ENCODE measurements at places on chromosomes 11 and 22.

GRCh38 chr22:25192406-25192805 lies 7.3 kb upstream of the CRYBB3 start:
- DNase-seq: no peak

DNA sequence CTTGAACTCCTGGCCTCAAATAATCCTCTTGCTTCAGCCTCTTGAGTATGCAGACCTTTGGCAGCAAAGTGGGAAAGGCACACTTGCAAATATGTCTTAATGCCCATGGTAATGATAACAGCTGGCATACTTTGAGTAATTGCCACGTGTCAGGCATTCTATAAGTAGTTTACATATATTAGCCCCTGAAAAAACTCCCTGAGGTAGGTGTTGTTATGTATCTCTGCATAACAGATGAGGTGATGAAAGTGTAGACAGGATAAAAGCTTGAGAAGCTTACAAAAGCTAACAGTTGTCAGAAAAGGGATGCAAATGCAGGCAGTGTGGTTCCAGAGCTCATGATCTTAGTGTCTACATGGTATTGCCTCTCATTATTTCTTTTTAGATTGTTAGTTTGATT lies 291.1 kb upstream of the C11orf87 start:
- DNase-seq: no peak

- no peak for DNase-seq
Observed at GRCh38 chr22:44261164-44261860, 51.4 kb downstream of the SHISAL1 start.

DNA sequence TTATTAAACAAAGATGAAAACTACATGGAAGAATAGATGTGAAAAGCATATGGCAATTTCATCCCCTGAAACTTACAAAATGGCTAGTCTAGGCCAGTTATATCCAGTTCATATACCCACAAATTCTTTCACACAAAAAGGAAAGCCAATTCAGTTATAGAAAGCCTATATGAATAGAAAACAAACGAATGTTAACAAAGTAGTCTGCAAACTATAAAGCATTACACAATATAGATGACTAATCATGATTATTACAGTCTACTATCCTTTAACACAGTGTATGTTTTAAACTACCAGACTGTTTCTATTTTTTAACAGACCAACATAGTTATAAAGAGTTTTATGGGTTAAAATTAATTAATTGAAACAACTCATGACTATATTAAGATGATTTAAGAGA lies 12.1 kb downstream of the DCUN1D5 start:
- no peak for DNase-seq

GRCh38 chr11:43868852-43869567 lies 11.6 kb upstream of the ALKBH3 start:
- no peak for DNase-seq

DNA sequence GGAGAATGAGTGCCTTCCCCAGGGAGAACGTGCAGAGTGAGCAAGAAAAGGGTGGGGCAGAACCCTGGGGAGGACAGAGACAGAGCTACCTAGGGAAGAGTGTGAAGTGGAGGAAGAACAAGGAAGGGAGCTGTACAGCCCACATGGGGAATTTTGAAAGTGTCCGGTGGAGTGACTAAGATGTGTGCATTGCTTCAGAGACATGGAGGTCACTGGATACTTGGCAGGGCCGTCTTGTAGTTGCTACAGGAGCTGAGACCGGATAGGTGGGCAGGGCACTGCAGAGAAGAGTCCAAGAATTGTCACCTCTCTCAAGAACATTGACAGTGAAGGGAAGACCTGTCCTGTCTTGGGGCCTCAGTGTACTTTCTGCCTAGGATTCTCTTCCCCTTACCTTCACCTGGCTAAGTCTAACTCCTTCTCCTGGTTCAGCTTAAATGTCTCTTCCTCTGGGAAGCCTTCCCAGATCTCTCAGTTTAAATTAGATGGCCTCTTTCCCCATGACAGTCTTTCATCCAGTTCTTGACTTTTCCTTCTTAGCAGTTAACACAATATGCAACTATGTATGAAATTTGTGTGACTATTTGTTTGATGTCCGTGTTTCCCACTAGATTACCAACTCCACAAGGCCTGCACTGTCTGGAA lies 9.2 kb upstream of the P2RY6 start:
- no peak for DNase-seq

DNA sequence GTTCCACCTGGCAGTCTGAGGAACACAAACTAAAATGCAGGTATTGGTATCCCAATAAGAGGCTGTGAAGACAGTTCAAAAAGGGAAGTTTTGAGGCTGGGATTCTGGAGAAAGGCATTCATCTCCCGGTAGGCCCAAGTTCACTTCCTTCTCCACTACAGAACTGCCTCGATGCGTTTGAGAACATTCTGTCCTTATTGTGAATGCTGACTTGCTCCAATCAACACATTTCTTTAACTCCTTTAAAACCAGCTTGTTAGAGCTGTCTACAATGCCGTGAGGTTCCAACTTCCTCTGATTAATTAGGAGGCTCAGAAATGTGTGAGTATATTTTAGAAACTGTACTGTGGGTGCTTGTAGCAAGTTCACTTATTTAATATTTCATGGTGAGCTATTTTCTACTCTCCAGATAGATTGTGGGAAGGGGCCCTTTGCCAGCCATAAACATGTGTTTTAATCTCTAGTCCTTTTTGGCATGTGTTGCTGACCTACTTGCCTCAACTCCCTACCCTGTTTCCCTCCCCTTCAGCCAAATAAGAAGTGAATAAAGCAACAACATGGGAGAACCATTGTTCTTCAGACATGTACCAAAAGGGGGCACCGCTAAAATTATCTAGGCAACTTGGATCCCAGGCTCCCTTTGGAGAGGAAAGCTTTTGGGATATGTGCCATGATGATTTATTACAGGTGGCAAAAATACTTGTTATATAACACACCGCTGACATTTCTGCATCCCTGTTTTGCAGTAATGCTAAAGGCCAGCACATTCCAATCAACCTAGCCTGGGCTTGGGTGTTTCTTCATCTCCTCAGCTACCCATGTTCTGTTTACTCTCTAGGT lies 245.6 kb downstream of the BLID start:
- no peak for DNase-seq

DNA sequence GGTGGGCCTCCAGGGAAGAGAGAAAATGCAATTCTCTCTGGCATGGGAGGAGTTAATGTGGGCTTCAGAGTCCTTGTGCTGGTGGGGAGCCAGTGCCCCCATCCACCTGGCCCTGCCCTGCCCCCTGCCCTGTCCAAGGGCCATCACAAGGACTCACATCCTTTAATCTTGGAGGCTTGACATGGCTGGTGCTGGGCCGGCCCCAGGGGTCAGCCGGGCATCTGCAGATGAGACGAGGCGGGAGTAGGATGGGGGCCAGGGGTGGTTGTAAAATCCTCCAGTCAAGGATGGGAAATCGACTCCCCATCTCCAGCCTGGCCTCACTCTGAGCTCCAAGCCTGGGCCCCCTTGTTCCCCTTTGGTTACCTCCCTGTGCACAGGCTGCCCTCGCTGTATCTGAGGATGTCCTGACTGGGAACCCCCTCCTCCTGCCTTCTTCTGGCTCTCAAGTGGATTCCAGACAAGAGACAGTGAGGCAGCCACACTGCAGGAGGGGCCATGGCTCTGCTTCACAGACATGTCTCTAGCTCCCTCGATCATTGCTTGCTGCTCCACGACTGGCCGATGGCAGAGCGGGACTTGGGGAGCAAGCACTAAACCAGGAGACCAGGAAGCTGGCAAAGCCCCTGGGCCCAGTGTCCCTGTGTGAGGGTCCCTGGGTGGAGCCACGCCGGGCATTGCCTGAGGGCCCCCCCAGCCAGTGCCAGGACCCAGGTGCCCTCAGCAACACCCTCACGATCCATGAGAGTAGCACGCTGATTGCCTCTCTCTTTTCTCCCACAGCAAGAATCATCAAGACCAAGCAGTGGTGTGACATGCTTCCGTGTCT lies 1120.5 kb downstream of the BRD1 start:
- no peak for DNase-seq

DNA sequence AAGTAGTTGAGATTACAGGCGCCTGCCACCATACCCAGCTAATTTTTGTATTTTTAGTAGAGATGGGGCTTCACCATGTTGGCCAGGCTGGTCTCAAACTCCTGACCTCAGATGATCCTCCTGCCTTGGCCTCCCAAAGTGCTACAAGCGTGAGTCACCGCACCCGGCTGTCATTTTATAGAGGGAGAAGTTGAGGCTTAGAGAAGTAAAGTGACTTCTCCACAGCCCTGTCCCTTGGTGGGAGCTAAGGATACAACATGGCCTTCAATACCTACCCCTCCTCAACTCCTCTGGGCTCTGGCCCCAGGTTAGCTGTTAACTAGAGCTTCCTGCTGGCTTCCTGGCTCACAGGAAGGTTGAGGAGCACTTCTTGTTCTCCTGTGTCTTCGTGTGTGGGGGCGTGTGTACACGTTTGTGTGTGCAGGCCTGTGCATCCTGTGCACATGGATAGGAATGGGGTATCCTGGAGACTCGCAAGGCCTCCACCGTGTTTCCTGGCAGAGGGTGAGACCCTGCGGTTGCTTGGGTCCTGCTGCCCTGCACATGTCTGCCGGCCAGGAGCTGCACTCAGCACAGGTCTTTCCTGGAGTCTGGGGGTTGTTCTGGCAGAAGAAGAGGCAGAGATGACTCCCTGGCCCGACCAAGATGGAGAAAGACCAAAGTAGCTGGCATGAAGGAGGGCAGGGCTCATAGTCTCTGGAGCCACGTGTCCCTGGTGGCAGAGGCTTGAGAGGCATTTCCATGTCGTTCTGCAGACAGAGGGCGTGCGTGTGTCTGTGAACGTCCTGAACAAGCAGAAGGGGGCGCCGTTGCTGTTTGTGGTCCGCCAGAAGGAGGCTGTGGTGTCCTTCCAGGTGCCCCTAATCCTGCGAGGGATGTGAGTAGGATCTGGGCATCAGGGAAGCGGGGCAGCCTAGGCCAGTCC lies 2.4 kb downstream of the SIDT2 start:
- DNase-seq: no peak

DNA sequence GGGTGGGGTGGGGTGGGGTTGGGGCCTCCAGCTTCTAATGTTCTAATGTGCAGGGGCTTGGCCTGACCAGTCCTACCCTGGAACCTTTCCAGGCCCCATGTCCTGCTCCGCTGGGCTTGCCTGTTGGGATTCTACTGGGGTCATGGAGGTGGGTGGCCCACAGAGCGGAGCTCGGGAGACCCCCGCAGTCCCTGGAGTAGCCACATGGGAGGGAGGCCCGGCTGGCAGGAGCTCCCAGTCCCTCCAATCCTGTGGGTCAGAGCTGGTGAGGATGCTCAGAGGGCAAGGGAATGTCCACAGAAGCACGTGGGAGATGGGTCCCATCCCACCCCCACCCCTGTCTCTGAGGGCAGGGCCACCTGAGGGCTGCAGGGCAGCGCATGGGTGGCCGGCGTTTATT lies 2.9 kb downstream of the SEPTIN5 start:
- DNase-seq: no peak

GRCh38 chr11:82229341-82229740 lies 504.3 kb downstream of the FAM181B start:
- peak; percentile 85 for DNase-seq

DNA sequence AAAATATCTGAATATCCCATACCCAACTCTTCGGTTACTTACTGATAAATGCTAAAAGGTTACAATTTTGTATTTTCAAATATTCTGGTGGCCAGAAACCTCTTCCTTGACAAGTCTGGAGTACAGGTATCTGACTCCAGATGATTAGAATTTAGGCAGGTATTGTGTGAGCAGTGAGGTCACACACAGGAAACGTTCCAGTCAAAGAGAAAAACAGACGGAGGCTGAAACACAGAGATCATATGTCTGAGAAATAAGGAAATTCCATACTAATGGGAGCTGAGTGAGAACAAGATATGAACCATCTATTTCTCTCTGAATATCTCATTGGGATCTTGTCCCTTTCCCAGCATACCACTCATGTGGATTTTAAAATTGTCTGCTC lies 89.4 kb upstream of the IGLL5 start:
- no peak for DNase-seq

GRCh38 chr11:134513585-134514120 lies 101.6 kb upstream of the B3GAT1 start:
- no peak for DNase-seq

DNA sequence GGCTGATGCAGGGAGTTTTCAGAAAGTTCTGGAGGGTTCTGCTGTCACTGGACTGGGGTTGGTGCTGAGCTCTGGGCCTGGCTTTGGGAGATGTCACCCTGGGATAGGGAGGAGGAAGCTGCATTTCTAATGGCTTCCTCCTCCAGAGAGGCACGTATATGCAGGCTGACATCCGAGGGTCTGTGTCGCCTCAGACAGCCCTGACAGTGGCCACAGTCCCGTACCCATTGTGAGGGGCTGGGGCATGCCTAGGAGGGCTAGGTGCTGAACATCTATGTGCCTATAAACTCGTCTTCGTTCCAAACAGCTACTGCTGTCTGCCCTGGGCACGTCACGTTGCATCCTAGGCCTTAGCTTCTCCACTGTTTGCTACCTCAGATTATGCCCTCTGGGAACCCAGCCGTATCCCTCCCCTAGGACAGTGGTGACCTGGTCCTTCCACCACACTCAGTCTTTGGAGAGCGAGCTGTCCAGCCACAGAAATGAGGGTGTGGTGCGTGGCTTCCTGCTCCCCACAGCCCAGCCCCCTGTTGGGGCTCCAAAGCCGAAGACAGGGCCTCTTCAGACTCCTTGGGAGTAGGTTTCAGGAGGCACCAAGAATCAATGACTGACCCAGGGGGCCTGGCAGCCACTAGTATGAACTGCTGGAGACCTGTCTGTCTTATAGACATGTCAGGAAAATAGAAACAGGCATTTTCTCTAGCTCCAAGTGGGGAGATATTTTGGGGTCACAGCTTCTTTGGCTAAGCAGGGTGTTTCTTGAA lies 26.4 kb downstream of the ADAMTS15 start:
- no peak for DNase-seq

DNA sequence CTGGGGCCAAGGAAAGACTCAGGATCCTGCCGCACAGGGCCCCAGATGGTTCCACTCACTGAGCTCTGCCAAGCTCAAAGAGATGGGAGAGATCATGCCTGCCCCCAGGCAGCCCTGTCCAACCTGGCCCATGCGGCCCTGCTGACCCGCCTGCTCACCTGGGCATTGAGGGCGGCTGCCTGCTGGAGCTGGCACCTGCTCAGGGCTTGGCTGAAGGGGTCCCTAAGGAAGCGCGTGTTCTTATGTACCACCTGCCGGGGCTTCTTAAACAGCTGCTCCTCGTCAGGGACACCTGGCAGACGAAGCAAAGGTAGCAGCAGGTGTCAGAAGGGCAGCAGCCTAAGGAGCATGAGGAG lies 5.5 kb downstream of the ESS2 start:
- no peak for DNase-seq

DNA sequence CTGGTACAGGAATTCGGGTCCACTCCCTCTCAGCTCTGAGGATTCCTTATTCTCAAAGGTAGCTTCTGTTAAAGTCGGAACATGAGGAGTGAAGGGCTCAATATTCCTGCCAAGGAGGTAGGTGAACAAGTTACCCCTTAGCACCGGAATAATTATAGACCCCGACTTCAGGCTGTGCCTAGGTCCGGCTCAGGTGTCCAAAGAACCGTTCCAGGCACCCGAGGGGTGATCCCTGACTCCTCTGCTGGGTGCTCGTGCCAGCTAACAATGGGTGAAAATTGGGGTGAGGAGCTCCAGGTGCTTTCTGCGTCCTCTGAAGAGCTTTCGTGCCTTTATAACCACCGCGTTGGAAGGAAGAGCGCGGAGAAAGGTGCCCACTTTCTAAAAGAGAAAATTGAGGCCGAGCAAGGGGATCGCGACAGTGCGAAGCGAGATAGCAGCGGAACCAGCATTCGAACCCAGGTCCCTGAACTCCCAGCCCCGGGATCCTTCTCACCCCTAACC lies 393 bp downstream of the CYB561A3 start:
- no peak for DNase-seq

GRCh38 chr11:71269603-71270511 lies 17.5 kb upstream of the SHANK2 start:
- DNase-seq: no peak

GRCh38 chr11:77136074-77136473 lies 8.0 kb downstream of the MYO7A start:
- no peak for DNase-seq
